ENCODE measurements at places on chromosomes 13 and 19. TPM values are rescaled to one million over a fixed set of nuclear protein-coding genes. Genes with fewer than 3 reads are reported as not detected.

Gene INSR
- 4.0 TPM for total RNA-seq

Gene DNAJC3
- 22.6 TPM for total RNA-seq

Gene GPR4
- not detected for total RNA-seq

Gene PRSS57
- 0.27 TPM for total RNA-seq

Gene DPF1
- total RNA-seq: not detected

DNA sequence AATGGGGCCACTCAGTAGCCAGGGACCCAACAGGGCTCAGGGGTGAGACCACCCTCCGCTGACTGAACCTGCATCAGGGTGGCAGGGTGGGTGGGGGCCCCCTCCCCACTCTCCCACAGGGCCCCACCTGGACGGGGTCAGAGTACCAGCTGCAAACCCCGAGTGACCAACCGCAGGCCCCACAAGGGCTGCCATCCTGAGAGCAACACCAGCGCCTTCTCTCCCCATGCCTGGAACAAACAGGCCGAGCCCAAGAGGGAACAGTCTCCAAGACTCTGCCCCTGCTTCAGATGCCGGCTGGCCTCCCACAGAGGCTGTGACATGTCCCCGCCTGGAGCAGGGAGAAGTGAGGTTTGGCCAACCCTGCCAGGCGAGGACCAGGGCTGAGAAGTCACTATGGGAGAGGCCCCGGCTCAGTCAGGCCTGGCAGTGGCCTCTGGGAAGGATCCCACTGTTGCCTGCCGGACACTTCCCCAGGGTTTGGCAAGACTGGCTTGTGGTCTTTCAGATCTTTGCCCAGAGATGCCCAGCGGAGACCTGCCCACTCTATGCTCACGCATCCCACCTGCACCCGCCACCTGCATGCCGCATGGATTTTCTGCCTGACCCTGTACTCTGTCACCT lies 27.2 kb downstream of the MPND start:
- peaks cover 21% of the 10 kb centered on the region for H3K4me1 ChIP-seq
- H3K36me3 ChIP-seq: peaks cover 30% of the 10 kb centered on the region
- H3K27me3 ChIP-seq: no peaks in the 10 kb centered on the region
- no peak for DNase-seq
- H3K4me3 ChIP-seq: peak overlapping the region; percentile 76

- H3K4me1 ChIP-seq: peaks cover 4% of the 10 kb centered on the region
- H3K27me3 ChIP-seq: peaks cover 7% of the 10 kb centered on the region
- no peak overlapping the region for H3K27ac ChIP-seq
- no peaks in the 10 kb centered on the region for H3K36me3 ChIP-seq
- no peak for DNase-seq
- H3K4me3 ChIP-seq: no peak overlapping the region
Observed at GRCh38 chr19:50654882-50655281, 5.6 kb downstream of the C19orf81 start.

DNA sequence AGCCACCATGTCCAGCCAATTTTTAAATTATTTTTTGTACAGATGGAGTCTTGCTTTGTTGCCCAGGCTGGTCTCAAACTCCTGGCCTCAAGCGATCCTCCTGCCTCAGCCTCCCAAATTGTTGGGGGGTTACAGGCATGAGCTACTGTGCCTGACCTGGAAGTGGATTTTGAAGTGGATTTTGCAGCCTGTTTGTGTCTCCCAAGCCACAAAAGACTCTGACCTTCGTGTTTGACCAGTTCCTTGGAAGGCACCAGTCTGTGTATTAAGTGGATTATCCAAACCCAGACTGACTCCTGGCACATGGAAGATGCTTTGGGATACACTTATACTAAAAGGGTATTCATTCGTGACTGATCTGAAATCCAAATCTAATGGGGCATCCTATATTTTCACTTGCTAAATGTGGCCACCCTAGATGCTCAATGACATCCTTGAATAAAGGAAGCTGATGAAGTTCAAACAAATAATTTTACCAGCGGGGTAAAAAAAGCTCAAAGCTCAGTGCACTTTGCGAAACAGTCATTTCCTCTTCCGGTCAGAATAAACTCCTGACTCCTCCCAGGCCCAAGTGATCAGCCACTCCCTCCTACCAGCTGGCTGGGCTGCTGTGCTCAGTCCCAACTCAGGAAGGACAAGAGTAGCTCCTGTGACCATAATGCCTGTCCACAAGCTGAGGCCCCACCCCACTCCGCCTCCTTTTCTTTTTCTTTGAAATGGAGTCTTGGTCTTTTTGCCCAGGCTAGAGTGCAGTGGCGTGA lies 32.6 kb upstream of the GATAD2A start:
- no peaks in the 10 kb centered on the region for H3K36me3 ChIP-seq
- peak overlapping the region; percentile 41 for H3K27ac ChIP-seq

DNA sequence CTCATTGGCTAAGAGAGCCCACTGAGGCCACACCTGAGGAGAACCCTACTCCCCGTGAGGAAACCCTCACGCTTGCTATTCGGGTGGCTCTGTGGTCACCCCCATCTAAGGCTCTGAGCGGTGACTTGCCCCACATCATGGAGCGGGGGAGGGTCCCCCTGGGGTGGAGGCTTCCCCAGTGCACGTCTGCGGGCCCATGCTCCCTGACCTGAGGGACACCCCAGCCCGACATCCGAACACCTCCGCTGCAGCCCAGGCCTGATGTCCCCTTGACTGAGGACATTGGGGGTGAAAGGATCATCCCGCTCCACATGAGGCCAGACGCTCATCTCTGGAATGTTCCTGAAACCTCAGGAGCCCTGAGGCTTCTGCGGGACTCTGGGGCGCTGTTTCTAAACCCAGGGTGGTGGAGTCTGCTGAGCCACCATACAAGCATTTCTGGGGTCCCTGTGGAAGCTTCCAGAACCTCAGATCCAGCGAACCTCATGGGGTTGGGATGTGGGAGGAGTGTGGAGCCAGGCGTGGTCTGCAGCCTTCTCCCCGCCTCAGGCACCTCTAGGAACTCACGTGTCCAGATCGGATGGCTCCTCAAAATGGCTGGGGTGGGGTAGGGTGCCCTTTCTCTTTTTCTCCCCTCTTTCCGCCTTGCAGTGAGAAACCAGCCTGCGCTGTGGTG lies 19.9 kb downstream of the TMED1 start:
- no peaks in the 10 kb centered on the region for H3K27me3 ChIP-seq
- no peak overlapping the region for H3K27ac ChIP-seq
- H3K4me1 ChIP-seq: peaks cover 26% of the 10 kb centered on the region
- H3K36me3 ChIP-seq: peaks cover 69% of the 10 kb centered on the region
- no peak for DNase-seq
- H3K4me3 ChIP-seq: no peak overlapping the region

GRCh38 chr13:30796132-30796572 lies 60.8 kb downstream of the ALOX5AP start:
- no peaks in the 10 kb centered on the region for H3K36me3 ChIP-seq
- no peak overlapping the region for H3K4me3 ChIP-seq
- H3K27ac ChIP-seq: no peak overlapping the region
- H3K27me3 ChIP-seq: no peaks in the 10 kb centered on the region
- no peaks in the 10 kb centered on the region for H3K4me1 ChIP-seq
- DNase-seq: no peak

All from naive thymus-derived CD4-positive, alpha-beta T cell (primary cell).